Pancreas (tissue), 10 donors: ENCODE measurements at places on chromosomes 7 and 10. TPM values are rescaled to one million over a fixed set of nuclear protein-coding genes. Genes with fewer than 3 reads are reported as not detected.

Gene ASB10
- total RNA-seq: not detected

Gene FAM3C
- total RNA-seq: 38.7 TPM

Gene MYPN
- total RNA-seq: 0.16 TPM

Gene VENTX
- total RNA-seq: 0.12 TPM

Gene SUPV3L1
- 11.1 TPM for total RNA-seq

Gene FRG2B
- not detected for total RNA-seq

Gene PSD
- 5.1 TPM for total RNA-seq

Gene LRIT1
- not detected for total RNA-seq

DNA sequence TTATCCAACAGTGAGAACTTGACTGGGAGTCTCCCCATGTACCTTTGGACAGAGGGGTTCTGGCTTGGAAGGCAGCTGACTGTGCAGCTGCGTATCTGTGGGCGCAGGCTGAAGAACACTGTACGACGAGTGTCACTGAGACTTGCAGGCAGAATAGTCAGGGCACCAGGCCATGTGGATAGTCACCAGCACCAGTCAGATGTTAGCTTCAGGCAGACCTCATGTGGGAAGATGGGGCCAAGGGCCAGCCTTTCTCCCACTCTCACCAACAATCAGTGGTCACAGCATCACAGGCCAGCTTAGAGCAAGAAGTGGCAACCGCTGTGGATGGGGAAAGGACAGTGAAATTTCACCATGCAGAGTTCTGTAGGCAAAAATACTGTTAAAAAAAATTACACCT, 43.4 kb upstream of the GJD4 start:
- no peak for DNase-seq

GRCh38 chr7:64907641-64908326, 4.7 kb downstream of the ZNF273 start:
- no peak for DNase-seq

DNA sequence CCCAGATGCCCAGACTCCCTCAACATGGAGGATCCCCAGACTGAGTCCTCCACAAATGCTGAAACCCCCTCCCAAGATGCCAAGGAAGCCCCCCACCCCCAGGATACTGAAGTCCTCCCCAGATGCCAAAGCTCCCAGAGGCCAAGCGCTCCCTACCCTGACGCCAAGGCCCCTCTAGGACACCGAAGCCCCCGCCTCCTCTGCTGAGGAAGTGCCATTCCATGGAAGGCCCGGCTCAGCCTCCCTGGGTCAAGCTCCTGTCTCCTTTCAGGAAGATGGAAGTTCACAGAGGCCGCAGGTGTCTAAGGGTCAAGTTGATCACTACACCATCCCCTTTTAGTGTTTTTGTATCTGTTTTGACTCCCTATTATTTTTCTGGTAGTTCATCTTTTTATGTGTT, 606.8 kb downstream of the DNAJB6 start:
- DNase-seq: no peak

DNA sequence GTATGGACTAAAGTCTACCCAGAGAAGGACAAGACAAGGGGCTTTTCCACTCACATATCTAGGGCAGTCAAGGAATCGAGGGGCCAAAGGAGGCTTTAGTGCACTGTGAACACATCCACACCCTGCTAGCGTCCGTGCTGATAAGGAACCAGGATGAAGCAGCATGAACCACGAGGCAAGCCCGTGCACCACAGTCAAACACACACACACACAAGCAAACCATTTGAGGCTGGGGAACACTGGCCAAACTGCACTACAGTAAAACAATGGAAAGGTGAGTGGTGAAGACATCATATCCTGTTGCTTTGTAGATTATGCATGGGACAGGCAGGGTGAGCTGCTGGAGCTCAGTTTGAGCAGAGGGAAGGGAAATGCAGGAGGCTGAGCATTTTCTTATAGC, 177.4 kb upstream of the CDCA7L start:
- no peak for DNase-seq

DNA sequence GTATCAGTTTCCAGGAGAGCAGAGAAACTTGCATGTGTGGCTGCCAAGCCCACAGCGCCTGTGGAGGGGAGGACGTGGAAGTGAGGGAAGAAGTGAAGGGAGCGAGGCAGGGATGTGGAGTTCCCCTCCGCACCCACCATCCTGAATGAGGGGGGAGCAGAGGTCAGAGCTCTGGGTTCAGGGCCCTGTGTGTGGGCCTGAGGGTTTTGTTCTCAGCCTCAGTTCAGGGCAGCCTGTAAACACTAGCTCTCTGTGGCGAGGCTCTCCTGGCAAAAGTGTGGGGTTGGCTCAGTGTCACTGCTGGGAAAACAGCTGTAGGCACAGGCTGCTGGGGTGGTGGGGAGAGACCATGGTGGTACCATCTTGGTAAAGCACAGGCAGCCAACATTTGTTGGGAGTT, 108.4 kb downstream of the C10orf105 start:
- no peak for DNase-seq

GRCh38 chr7:77667459-77668086, 28.7 kb upstream of the RSBN1L start:
- DNase-seq: no peak
